Pancreas (tissue), 10 donors: ENCODE measurements at places on chromosomes 3 and 15. TPM values are rescaled to one million over a fixed set of nuclear protein-coding genes. Genes with fewer than 3 reads are reported as not detected.

- H3K27ac ChIP-seq: no peak overlapping the region
- DNase-seq: no peak
- no peak overlapping the region for H3K4me3 ChIP-seq
- H3K36me3 ChIP-seq: no peaks in the 10 kb centered on the region
- H3K4me1 ChIP-seq: no peaks in the 10 kb centered on the region
These were observed 43.9 kb upstream of the ARL8B start for GRCh38 chr3:5078151-5078550.

DNA sequence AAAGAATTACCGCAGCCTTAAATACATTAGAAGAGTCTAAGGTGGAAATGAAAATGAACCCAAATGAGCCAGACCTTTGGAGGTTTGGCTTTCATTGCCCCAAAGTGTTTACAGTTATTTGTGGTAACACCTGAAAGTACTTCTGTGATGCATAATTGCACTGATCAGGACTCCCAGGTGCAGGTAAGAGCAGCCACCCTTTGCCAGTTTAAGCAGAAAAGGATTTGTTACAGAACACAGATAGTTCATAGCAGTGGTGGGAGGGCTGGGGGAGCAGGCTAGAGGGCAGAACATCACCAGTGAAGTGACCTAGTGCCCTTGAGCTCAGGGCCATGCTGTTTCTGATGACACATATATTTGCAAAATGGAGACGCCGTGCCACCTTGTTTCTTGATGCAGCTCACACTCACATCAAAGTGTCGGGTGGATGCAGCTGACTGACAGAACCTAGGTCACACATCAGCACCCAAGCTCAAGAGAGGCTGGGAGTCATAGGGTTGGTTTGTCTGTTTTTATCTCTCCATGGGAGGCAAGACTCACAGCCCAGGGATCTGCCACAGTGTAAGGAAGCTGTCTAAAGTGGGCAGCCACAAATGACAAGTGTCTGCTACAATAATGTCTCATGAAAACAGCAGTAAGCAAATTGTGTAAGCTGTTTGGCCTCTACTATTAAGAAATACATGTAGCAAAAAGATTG lies 49.1 kb downstream of the NEK11 start:
- H3K27me3 ChIP-seq: no peaks in the 10 kb centered on the region
- H3K27ac ChIP-seq: no peak overlapping the region
- no peaks in the 10 kb centered on the region for H3K36me3 ChIP-seq
- no peaks in the 10 kb centered on the region for H3K4me1 ChIP-seq
- H3K4me3 ChIP-seq: no peak overlapping the region

- DNase-seq: no peak
- peaks cover 17% of the 10 kb centered on the region for H3K4me1 ChIP-seq
- H3K27ac ChIP-seq: no peak overlapping the region
- no peaks in the 10 kb centered on the region for H3K27me3 ChIP-seq
These were observed 46.7 kb downstream of the NKIRAS1 start for GRCh38 chr3:23869977-23870662.

- no peaks in the 10 kb centered on the region for H3K27me3 ChIP-seq
- H3K27ac ChIP-seq: no peak overlapping the region
- no peak overlapping the region for H3K4me3 ChIP-seq
- H3K4me1 ChIP-seq: no peaks in the 10 kb centered on the region
- DNase-seq: no peak
- no peaks in the 10 kb centered on the region for H3K36me3 ChIP-seq
These were observed 133.7 kb downstream of the FOXB1 start for GRCh38 chr15:60137711-60138396.

DNA sequence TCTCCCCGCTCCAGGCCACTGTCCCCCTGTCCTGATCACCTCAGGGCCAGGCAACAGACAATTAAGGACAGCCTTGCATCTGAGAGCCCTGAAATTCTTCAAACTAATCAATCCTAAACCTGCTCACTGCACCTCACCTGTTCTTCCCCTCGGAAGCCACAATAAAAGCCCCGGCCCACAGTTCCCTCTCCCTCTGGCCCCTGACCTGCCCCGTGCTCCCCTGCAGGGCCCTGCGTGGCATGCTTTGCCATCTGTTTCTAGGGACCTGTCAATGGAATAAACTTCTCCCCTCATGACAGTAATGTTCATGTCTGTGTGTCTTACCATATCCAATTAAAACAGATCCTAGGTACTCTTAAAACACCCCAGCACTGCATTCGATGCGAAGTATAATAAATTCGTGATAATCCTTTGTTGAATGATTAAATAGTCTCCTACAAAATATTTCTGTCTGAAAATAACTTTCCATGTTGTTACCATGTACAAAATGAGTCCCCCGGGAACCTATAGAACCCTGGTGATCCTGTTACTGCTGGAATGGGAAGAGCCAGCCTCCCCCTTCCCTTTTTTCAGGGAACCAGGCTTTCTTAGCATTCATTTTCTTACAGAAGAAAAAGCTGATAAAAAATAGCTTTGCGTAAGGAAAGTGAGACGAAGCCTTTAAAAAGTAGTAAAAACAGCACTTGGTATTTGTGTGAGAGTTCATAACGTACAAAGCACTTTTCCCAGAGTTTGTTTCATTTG lies 59.0 kb downstream of the ABTB1 start:
- no peaks in the 10 kb centered on the region for H3K4me1 ChIP-seq
- H3K27ac ChIP-seq: no peak overlapping the region
- DNase-seq: no peak
- no peak overlapping the region for H3K4me3 ChIP-seq
- H3K27me3 ChIP-seq: no peaks in the 10 kb centered on the region

DNA sequence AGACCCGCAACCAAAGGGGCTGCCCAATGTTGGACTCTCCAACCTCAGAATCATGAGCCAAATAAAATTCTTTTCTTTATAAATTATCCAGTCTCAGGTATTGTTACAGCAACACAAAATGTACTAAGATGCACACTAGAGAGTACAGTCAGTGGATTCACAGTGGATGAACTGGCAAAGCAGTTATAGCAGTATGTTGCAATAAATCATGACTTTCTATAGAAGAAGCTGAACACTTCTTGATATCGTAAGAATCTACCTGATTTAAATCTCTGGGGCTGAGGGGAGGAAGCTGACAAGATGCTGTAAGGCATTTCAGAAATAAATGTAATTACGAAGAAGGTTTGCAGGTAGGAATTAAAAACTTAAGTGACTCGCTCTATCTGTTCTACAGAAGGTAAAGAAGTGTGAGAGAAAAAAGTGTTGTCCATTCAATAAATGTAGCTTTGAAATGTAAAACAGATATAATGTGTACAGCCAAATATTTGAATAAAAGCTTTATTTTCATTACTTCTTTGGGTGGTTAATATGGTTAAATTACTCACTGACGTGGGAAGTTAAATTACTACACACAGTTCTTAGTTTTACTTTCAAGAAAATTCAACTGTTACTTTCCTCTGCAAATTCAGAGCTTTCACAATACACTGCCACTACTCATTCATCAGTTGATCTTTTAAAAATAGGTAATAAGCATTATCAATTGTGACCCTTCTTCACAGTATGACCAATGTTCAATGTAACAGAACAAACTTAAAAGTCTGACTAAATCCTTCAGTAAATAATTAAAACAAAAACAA lies 439.1 kb downstream of the SHQ1 start:
- no peak overlapping the region for H3K4me3 ChIP-seq
- H3K27ac ChIP-seq: no peak overlapping the region
- H3K36me3 ChIP-seq: no peaks in the 10 kb centered on the region
- peaks cover 4% of the 10 kb centered on the region for H3K4me1 ChIP-seq
- no peak for DNase-seq

GRCh38 chr15:40310001-40310959 lies 2.5 kb upstream of the PLCB2 start:
- H3K4me3 ChIP-seq: no peak overlapping the region
- no peaks in the 10 kb centered on the region for H3K36me3 ChIP-seq
- no peak overlapping the region for H3K27ac ChIP-seq

The KLHL18 gene
- 10.3 TPM for polyA plus RNA-seq

The EFHB gene
- 2.3 TPM for polyA plus RNA-seq

The PIK3CB gene
- 8.2 TPM for polyA plus RNA-seq
